ENCODE measurements at places on chromosomes 5 and 9. TPM values are rescaled to one million over a fixed set of nuclear protein-coding genes. Genes with fewer than 3 reads are reported as not detected.

HNRNPA0 gene
- total RNA-seq, result 11.5 TPM

DNA sequence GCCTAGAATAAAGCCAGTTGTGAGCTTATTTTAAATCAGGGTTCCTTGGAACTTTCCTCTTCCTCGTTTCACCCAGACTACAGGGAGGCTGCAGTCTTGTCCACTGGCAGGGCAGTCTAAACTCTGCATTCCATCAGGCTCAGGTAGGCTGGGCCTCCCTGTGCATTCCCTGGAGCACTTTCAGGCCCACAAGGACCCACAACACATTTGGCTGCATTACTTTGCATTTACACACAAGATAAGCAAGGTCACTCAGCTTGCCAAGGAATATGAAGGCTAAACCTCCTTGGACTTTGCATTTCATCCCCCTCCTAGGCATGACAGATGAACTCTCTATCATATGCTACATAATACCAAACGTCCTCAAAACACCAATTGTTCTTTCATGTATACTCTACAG, 104.2 kb downstream of the MARCHF3 start:
- no peak for DNase-seq

DNA sequence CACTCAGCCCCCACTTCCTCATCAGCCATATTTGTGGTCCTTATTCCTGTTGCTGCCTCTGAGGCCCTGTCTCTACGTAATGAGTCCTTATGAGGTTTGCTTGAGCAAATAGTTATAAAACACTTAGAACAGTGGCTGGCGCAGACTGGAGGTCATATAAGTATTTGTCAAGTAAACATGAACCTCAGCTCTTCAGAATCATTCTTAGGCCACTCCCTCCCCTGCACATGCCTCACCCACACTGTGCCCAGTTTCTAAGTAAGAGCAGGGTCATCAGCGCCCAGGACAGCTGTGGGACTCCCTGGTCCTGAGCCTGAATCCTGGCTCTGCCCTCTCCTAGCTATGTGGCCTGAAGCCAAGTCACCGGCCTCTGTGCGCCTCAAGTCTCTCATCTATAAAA, 4.0 kb downstream of the ST6GALNAC4 start:
- DNase-seq, result no peak

- DNase-seq, result no peak
Observed at GRCh38 chr9:29212397-29213387, 1639.4 kb upstream of the C9orf72 start.

SNCAIP gene
- 2.4 TPM for total RNA-seq

DNA sequence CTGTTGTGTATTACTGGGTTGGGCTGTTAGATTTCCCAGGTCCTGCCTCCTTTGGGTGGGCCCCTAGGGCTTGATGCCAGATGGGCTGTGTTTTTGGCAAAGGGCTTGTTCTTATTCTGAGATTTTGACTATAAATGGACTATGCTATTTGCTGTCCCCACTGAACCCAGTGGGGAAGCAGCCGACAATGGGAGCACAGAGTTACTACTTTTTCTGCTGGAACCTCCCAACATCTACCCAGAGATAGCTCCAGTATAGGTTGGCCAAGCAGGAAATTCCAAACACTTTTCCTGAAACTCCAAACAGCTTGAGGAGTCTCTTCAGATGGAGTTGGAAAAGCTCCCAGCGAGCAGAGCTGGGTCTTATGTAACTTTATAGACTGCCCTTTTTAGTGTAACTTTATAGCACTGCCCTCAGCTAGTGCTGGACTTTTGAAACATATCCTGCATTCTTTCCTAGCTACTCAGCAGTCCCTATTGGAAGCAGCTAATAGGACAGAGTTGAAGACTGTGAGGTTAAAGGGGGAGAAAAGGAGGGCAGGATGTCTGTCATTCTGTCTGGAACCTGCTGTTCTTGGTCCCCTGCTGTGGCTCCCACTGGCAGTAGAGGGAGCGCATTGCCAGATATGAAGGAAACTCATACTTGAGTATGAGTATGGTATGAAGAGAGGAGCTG, 21.0 kb downstream of the RUSC2 start:
- peak; percentile 94 for DNase-seq

DNA sequence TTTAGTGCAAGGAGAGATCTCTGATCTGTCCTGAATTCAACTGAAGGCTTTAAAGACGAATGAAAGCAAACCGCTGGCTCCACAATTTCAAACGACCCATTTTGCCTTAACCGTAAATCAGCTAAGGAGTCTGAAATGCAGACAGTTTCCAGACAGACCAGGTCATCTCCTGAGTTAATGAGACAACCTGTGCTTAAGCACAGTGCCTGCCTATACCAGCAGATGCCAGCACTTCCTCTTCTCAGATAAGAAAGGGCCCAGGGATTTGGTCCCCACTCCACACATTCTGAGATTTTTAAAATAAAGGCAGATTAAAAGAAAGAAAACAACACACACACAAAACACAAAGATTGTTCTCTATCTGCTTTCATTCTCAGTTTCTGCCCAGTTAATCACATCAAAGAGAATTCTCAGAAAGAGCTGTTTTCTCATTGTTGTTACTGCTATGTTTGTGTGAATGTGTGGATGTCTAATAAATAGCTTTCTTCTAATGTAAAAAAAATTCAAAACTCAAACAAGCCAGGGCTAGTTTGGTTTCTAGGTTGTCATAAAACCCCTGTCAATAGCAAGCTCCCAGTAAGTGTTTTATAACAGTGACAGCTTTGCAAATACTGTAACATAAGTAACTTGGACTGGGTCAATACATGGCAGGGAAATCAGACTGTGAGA, 157.7 kb upstream of the SLC24A2 start:
- no peak for DNase-seq

GRCh38 chr5:53944981-53945380, 365.4 kb downstream of the ARL15 start:
- DNase-seq, result no peak

DNA sequence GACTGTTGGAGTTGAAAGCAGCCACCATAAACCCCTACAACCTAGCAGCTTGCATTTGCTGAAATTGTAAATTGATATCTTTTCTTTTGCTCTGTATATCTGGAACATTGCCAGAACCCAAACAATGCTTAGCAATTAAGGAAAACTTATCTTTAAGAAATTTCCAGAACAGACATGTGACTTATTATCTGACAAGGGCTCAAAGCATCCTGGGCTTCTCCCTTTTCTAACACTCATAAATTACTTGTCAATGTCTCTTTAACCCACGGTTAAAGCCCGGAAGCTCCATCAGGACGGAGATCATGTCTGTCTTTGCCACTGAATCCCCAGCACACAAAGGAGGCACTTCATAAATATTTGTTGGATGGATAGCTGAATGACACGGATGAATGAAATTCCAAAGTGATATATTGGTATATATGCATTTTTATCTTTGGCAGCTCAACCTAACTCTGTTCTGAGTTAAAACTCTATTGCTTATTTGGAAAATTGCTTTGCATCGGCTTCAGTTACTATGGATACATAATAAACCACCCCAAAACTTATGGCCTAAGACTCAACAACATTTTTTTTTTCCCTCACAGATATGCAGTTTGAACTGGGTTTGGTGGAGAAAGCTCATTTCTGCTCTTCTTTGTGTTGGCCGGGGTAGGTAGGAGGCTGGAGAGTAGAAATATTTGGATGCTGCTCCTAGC, 103.1 kb upstream of the CLINT1 start:
- DNase-seq, result no peak

TSC1 gene
- total RNA-seq, result 31.7 TPM

DNA sequence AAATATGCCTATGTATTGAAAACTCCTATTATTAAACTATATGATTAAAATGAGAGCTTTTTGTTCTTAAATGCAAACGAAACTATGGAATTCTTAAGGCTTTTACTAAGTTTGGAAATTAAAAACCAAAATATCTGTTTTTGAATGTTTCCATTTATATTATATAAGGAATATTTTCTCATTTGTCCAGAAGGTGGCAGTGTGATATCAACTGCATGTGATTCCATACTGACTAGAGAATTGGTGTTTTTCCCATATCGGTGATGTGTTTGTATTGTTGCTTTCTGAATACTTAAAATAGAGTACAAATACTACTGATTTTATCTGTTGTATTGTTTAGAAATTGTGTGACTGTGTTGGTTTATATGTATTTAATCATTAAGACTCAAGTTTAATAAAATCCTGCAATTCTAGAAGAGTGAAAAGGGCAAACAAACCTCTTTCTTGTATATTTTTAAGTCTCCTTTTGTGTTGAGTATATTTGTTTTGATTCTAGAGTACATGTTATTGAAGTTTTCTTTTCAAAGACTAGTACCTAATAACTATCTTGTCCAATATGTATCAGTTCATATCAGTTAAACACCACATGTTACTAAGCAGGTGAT, 320.8 kb downstream of the CCDC171 start:
- DNase-seq, result no peak

WDR38 gene
- not detected for total RNA-seq

- no peak for DNase-seq
Observed at GRCh38 chr9:97188545-97188944, 118.9 kb upstream of the CCDC180 start.

- DNase-seq, result no peak
Observed at GRCh38 chr9:102642651-102643050, 352.5 kb upstream of the CYLC2 start.

TAF11L10 gene
- total RNA-seq, result not detected

GRCh38 chr5:168227973-168228615, 63.4 kb upstream of the WWC1 start:
- DNase-seq, result no peak

GRCh38 chr5:113176734-113177133, 200.1 kb downstream of the DCP2 start:
- no peak for DNase-seq

GRCh38 chr5:116887104-116887503, 312.5 kb upstream of the SEMA6A start:
- no peak for DNase-seq

GRCh38 chr5:174493530-174493929, 230.9 kb upstream of the MSX2 start:
- no peak for DNase-seq

ZNF883 gene
- total RNA-seq, result 0.27 TPM

DNA sequence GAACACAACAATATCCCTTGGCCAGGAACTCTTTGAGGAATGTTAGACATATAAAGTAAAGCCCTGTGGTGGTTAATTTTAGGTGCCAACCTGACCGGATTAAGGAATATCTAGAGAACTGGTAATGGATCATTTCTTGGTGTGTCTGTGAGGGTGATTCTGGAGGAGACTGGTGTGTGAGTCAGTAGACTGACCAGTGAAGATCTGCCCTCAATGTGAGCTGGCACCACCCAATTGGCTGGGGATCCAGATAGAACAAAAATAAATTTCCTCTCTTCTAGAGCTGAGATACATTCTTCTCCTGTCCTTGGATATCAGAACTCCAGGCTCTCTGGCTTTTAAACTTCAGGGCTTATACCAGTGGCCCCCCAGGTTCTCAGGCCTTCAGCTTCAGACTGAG, 56.2 kb upstream of the TNPO1 start:
- no peak for DNase-seq

GRCh38 chr9:99931155-99931840, 24.8 kb downstream of the STX17 start:
- no peak for DNase-seq

MYOZ3 gene
- not detected for total RNA-seq

DNA sequence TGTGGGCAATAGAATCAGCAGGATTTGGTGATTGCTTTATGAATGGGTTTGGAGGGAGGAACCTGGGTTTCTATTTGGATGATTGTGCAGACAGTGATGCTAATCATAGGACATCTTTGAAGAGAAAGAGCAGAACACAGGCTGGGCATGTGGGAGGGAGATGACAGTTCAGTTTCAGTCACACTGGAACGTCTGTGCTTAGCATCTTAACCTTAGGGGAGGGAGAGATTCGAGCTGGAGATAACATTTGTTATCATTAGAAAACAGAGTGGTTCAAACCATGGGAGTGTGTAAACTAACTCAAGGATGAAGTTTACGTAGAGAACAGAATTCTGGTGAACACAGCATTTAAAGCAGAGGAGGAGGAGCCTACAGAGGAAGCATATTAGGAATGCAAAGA, 138.6 kb upstream of the PPP2R2B start:
- no peak for DNase-seq

DNA sequence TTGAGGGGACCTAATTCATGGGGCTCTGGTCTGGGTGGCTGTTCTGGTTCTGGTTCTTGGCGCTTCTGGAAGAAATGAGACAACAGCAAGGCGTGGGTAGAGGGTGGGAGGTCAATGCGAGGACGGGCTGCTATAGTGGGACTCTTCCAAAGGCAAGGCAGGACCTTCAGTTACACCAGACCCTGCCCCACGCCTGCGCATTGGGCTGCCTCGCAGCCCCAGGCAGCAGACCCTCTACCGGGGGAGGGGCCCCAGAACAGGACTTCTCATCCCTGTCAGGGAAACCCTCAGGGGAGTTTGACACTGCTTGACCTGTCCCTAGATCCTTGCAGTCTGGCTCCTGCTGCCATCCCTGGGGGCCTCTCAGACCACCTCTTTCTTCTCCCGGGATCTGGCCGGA, 18.5 kb downstream of the CCDC69 start:
- DNase-seq, result no peak

DNA sequence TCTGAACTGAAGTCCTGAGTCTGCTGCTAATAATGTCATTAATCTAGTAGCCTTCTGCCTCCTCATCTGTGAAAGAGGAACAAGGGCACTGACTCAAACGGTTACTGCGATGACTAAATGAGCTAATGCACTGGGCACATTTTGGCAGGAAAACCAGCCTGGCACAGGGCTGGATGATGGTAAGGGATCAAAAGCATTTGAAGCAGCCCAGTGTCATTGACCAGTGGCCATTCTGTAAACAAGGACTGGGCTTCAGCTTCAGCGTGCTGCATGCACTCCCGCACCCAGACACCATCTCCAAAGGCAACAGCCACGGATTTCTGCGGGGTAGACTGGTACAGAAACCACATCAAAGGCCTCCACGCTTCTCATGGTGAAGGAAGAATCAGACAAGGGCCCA, 8.0 kb downstream of the GCNT4 start:
- no peak for DNase-seq

DNA sequence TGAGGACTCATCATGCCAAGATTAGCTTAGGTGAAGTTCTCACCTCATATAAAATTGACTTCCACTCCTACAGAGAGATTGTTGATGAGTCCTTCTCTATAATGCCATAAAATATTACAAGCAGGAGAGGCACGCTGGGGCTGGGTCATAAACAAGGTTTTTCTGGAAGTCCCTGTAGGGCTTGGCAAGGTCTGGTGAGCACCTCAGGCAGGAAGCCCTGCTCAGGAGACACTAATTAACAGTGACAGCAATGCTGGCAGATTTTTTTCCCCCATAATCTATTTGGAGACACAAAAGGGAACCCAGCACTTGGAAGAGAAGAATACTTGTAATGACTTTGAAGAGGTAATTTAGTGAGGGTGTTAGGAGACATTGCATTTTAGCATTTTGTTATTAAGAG, 118.7 kb downstream of the DIRAS2 start:
- DNase-seq, result no peak

GRCh38 chr5:67166460-67167285, 29.9 kb downstream of the CD180 start:
- peak; percentile 92 for DNase-seq
